ENCODE measurements at places on chromosomes 13 and 19.

- no peak for DNase-seq
Measured at GRCh38 chr13:113562844-113563243, 21.7 kb upstream of the TFDP1 start.

- DNase-seq = no peak
Measured at GRCh38 chr19:50515168-50515561, 1.5 kb upstream of the ASPDH start.

- DNase-seq = no peak
Measured at GRCh38 chr19:31656507-31656906, 307.3 kb upstream of the TSHZ3 start.

DNA sequence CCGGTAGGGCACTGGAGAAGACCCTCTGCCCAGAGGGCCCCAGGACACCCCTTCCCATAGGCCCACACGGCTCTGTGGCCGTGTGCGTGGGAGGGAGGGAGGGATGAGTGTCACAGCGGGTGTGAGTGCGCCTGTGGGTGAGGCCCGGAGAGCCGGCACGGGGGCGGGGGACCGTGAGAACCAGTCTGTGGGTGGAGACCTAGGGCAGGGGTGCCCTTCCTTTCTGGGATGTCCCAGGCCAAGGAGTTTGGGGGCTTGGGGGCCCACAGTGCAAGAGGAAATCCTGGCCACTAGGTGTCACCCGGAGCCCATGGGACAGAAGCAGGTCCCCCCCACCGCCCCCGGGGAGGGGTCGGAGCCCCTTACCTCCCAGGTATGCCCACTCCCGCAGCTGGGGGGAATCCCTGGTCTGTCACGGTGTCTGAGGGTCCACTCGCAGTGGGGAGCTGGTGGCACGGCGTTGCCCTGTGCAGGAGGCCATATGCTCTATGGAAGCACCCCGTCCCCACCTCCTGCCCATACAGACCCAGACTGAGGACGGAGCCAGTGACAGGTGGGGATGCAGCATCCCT lies 16.0 kb upstream of the SLC7A10 start:
- DNase-seq = no peak

DNA sequence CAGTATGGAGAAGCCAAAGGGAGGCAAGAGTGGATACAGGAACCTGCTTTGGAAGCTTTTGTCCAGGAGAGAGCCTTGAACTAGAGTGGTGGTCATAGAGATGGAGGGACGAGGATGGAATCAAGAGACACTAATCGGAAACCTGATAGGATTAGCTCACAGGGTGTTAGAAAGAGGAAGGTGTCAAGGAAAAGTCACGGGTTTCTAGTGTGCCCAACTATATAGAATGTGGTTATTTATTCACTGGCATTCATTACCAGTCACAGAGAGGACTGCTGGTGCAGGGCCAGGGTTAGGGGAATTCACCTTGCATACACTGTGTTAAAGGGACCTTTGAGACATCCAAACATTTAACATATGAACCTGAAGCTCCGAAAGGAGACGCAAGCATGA lies 43.4 kb upstream of the URAD start:
- no peak for DNase-seq

DNA sequence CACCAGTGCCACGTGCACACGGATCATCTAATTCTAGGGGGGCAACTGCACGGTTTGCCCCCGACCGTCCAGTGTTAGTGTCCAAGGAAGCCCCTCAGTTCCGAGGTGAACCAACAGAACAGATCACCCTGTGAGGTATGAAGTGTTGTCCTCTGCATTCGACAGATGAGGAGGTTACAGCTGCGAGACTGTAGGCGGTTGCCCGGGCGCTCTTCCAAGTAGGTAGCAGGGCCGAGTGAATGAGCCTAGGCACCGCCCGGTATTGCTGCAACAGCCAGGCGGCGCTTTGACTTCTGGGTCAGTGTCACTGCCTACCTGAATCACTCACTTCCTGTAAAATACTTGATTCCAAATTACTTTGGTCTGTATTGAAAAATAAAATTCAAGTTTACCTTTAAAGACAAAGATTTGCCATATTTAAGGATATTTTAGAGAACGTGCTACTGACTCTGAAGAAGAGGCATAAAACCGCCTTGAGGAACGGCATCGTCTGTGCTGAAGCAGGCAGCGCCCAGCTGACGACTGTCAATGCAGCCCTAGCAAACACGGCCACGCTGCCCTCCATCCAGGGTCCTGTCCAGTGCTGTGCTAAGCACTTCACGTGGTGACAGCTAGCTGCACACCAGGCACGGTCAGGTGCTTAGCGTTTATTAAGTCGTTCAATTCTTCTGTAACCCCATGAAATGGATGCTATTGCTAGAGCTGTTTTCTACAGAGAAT lies 19.3 kb upstream of the RASA3 start:
- DNase-seq = no peak

DNA sequence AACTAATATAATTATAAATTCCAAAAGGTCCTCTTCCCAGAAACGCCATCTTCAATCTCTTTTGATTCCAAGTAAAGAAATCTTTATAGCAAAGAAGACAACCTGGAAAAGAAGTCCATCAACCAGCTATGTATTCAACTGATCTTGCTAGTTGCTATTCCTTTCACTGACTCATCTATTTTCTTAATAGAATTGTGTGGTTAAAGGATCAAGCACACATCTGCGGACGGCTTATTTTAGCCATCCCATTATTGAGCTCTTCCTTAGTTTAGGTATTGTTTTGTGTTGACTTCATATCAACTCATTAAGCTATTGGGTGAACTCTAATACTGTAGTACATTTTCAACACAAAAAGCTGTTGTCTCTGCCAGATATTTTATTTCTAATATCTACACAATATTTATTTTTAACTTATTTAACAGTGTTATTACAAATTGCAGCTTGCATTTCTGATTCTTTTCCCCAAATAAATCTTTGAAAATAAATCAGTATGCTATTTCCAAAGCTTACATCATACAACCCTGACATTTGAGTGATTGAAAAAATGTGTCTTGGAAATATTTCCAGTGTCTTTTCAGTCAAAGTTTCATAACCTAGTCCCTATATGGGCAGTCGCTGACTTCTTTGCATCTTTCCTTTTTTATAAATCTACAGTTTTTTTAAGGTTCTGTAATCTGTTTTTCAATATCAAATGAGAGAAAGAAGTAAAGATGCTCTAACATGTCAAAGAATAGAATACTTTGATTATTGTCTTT lies 158.8 kb upstream of the SPRY2 start:
- no peak for DNase-seq

DNA sequence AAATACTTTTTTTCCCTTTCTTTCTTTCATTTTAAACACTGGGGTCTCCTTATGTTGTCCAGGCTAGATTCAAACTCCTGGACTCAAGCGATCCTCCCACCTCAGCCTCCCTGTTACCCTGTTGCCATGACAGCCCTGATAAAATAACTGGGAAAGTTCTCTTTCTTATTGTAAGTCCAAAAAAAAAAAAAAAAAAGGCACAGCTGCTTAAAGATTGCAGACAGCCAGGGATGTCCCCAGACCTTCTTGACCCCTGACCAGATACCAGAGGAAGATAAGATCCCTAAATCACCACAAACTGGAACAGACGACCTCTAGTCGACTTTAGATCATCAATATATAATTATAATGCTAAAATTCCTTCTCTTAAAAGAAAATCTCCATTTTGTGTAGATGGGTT lies 1.1 kb upstream of the MVB12A start:
- no peak for DNase-seq

DNA sequence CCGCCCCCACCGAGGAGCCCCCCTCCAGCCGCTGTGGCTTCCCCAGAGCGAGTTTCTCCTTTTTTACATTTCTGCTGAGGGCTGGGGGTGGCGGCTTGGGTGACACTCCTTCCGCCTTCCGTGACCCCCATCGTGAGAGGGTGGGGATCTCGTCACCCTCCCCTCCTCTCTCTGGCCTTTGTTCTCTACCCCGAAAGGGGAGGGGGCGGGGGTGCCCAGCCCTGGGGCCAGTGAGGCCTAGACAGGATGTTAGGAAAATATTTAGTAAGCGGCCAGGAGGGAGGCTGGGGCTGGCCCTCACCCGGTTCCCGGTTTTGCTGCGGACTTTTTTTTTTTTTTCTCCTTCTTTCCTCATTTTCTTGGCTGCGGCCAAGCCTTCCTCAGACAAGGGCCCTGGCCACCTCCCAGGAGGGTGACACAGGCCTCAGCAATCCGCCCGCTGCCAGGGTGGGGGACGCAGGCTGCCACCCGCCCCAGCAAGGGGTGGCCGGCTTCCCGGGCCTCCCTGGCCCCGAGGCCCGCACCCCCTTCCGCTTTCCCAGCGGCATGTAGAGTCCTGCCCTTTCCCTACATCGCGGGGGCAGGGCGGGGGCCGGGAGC lies 3.9 kb downstream of the MIDN start:
- peak; percentile 95 for DNase-seq

GRCh38 chr19:38264486-38265212 lies at the start of gene SPINT2:
SPINT2 (plus strand) TSS chr19:38264573; CDS start chr19:38264893, 320 bp downstream.
- DNase-seq = no peak

- no peak for DNase-seq
Measured at GRCh38 chr13:94917824-94918223, 205.5 kb upstream of the SOX21 start.

DNA sequence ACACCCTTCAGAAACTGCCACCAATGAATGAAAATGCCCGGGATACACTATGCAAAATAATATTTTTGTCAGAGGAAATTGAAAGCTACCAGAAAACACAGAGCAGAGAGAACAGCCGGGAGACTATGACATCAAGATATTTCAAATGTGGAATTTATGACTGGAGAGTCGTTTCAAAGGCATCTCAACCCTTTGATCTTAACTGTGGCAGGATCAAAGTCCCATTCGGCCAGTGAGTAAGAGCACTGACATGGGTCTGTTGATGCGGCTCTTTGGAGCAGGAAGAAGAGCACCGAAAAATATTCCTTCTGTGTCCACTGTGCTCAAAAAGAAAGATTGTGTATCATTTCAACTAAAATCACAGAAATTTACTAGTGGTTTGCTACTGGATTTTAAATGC lies 201.9 kb downstream of the RFC3 start:
- no peak for DNase-seq

DNA sequence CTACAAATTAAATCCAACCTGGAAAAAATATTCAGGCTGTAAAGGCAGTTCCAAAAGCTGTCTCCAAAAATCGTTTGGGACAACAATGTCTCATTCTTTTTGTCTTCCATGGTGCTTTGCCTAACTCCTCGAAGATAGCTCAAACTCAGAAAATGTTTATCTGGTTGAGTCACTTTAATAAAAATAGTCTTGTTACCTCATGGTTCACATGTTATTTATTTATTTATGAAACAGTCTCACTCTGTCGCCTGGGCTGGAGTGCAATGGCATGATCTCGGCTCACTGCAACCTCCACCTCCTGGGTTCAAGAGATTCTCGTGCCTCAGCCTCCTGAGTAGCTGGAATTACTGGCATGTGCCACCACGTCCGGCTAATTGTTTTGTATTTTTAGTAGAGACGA lies 4.9 kb upstream of the BRD4 start:
- peak; percentile 76 for DNase-seq

DNA sequence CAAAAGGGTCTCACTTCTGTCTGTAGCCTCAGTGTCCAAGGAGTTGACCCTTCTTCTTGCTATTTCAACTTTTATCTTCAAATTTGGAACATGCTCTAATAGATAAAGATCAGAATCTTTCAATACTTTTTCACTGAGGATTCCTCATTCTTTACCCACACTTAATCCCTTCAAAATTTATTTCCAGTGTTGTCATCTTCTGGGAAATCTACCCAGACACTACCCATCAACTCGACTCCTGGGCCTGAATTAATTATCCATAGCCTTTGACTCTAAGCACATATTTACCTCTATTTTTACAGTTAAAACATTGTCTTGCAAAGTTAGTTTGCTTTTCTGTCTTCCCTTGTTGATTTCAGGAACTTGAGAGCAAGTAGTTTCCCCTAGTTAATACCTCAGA lies 1022.5 kb downstream of the PCDH9 start:
- DNase-seq = peak; percentile 25

GRCh38 chr19:13987101-13987890 lies 18.8 kb downstream of the RFX1 start:
- DNase-seq = no peak

GRCh38 chr13:33119022-33119781 lies 103.0 kb downstream of the KL start:
- peak; percentile 46 for DNase-seq

All from HFFc6 (cell line).